ENCODE measurements at places on chromosomes 6 and 20.

DNA sequence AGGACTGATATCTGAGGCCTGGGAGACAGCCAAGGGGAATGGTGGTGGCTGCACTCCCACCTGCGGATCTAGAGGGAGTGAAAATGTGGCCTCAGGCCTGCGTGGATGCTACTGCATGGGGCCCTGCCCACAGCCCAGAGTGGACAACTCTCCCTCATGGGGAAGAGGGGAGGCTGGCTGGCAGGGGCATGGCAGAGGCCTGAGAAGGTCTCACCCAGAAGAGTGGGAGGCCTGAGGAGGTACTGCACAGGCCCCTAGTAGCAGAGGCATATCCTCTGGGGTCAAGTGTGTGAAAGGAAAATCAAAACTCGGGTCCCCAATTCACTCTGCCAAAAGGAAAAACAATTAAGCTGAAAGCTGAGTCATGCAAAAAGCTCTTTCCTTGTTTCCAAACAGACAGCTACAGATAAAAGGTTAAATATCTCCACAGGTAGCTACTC, 158.2 kb downstream of the AKAP7 start:
- DNase-seq, result no peak

GRCh38 chr6:85464260-85464644, 14.4 kb downstream of the NT5E start:
- no peak for DNase-seq

GRCh38 chr6:79494841-79495240, 42.4 kb downstream of the LCA5 start:
- no peak for DNase-seq

- DNase-seq, result no peak
These were observed 253.8 kb upstream of the PRDM1 start for GRCh38 chr6:105832313-105832761.

- no peak for DNase-seq
These were observed 873.7 kb downstream of the KIF16B start for GRCh38 chr20:15699431-15700146.

- DNase-seq, result no peak
These were observed 423 bp downstream of the KLHDC3 start for GRCh38 chr6:43014434-43014909.

- no peak for DNase-seq
These were observed 59.6 kb downstream of the RAB44 start for GRCh38 chr6:36757206-36757605.

DNA sequence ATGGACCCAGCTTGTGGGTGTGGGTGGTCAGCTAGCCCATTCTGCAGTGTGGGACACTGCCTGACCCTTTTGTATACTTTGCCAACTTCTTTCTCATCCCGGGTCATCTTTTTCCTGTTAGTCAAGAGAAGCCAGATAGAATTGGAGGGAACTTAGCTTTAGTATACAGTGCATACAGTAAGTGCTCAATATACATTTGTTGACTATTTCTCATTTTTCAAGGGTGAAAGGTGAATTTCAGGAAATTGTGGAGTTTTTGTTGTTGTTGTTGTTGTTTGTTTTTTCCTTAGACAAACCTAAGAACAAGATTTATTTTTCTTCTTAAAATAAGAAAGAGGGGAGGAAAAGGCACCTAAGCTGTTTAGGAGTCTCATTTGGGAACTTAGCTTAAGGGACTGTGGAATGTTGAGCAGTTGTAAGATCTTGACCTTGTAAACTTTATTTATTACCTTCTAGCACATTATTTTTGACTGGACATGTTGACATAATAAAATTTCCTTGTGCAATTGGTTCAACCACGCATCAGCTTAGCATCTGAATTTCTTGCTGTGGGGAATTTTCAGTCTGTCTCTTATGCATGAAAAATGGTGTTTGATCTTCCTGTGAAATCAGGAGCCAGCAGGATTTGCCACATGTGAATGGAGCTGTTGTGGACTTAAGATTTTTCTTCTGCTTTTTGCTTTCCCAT, 113.6 kb downstream of the ARID1B start:
- DNase-seq, result no peak

DNA sequence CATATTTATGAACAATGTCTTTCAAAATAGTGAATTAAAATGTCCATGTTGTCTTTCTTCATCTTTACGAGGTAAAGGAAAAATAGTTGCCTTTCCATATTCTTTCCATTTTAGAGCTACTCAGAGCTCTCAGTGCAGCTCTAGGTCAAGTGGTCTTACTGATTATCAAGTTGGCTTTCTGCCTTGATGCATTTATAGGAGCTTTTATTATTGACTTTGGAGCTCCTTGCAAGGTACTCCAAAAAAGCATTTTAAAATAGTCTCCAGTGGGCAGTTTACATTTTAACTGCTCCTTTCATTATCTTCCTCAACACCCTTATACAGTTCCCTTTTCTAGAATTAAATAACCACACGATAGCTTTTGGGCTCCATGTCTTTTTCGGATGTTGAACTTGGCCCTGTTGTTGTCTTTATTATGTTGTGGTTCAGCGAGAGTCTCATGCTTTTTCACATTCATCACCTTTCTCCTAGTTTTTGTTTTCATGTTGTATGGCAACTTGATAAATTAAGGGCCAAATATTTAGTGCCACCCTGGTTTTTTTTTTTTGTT, 122.9 kb downstream of the CLIC5 start:
- no peak for DNase-seq

GRCh38 chr6:69888482-69889233, 22.3 kb downstream of the COL19A1 start:
- no peak for DNase-seq

DNA sequence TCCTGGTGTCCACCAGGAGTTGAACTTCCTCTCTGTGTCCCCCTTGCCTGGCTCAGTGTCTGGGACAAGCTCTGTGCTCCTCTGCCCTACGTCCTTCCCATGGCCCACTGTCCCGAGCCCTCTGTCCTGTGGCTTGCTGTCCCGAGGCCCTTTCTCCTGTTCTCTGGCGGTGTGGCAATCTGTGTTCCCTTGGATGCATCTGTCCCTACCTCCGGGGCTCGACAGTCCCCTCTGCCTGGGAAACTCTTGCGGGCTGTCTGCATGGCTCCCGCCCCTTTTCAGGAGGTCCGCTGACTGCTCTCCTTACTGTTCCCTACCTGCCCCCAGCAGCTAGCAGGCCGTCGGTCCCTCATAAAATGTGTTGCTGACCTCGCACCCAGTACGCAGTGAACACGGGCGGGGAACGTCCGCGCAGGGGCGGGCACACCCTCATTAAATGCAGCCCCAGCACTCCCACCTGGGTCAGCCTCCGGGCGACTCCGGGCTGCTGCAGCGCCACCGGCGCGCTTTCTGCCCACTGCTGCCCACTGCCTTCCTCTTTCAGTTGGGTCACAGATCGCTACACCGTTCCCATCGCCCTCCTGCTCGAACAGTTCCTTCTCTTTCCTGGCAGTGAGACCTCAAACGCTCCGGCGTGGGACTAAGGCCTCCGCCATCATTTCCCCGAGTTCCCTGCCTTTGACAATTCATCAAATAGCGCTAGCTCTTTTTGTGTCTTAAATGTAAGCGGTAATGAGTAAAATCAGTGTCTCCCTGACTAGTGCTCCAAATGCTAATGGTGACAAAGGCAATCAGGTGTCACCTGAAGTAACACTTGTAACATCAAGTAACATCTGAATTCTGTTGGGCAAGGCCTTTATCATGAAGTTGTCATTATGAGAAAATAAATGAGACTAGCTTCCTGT, 60.5 kb downstream of the RSPH3 start:
- DNase-seq, result no peak

DNA sequence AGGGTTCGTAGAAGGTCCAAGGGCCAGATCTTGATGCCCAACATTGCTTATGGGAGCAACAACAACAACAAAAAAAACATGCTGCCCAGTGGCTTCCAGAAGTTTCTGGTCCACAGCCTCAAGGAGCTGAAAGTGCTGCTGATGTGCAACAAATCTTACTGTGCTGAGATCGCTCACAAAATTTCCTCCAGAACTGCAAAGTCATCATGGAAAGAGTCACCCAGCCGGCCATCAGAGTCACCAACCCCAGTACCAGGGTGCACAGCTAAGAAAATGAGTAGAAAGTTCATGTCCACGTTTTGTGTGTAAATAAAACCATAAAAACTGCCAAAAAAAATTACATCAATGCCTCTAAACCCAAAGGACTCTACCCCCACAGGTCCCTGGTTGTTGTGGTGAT, 3.8 kb downstream of the HLA-DPB1 start:
- no peak for DNase-seq

GRCh38 chr6:82690283-82690682, 326.7 kb downstream of the TPBG start:
- no peak for DNase-seq

GRCh38 chr6:126905917-126906316, 212.6 kb upstream of the RSPO3 start:
- no peak for DNase-seq

DNA sequence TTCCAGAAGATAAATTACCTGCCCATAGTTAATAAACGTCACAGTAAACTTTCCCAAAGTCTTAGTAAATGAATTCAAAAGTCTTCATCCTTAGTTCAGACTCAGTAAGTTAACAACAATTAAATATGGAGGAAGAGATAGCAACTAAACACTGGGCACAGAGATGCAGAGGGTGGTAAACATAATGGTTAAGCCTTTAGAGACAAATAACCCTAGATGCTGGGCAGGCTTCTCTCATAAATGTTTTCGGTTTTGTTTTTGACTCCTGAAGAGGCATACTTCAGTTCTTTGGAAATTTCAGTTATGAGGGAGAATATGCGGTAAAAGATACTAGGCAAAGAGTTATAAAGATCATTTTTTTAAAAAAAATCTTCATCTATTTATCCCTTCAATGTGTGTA, 369.8 kb downstream of the FRK start:
- DNase-seq, result no peak

DNA sequence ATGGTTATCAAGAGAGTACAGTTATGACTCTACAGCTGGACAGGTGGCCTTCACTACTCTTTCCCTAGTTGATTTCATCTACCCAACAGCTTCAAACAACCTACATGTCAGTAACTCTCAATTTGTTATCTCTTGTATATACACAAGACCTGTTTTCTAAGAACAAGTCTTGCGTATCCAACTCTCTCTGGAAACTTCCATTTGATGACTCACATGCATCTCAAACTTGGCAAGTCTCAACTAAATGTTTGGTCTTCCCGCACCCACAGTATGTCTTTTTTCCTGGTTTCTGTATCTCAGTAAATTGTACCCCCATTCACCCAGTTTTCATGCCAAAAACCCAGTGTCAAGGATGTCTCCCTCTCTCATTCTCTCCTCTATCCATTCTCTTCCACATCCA, 97.7 kb downstream of the BTBD9 start:
- DNase-seq, result no peak

DNA sequence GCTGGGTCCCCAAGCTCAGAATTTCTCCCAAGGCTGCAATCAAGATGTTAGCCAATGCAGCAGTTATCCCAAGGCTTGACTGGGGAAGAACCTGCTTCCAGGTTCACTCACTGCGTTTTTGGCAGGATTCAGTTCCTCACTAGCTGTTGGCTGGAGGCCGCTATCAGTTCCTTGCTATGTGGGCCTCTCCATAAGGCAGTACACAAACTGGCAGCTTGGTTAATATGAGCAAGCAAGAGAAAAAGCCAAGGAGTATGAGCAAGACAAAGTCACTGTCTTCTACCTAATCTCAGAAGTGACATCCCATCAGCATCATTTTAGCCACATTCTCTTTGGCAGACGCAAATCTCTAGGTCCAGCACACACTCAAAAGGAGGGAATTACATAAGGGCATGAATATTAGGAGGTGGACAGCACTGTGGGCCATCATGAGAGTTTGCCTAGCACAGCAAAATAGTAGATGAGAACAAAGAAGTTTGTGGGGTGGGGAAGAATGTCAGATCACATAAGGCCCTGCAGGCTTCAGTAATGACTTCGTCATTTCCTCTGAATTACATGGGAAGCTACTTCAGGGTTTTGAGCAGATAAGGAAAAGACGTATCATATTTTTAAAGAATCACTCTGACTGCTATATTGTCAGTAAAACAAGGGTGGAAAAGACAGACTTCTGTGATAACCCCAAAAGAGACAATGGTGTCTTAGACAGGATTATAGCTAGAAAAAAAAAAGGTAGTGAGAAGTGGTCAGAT, 25.5 kb downstream of the LMBRD1 start:
- DNase-seq, result no peak

DNA sequence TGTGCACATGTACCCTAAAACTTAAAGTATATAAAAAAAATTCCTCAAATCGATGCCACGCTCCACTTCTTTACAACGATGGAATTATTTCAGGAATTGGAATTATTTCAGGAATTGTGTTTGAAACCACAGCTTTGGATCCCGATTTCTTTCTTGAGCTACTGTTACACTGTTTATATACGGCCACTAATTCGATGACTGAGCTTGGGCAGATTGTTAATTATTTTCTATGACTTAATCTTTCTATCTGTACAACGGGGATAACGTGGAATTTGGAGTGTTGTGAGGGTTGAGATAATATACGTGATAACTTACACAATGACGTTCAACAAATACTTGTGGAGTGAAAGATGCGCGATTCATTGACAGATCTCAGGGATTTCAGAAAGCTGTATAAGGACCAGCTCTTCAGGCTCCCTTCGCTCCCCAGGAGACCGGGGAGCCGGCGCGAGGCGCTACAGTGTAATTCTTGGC, 171.3 kb downstream of the SLC16A10 start:
- DNase-seq, result no peak

- DNase-seq, result no peak
These were observed 25.7 kb downstream of the PIGU start for GRCh38 chr20:34651200-34651599.

GRCh38 chr20:20019123-20019522, 2.0 kb downstream of the NAA20 start:
- DNase-seq, result no peak

DNA sequence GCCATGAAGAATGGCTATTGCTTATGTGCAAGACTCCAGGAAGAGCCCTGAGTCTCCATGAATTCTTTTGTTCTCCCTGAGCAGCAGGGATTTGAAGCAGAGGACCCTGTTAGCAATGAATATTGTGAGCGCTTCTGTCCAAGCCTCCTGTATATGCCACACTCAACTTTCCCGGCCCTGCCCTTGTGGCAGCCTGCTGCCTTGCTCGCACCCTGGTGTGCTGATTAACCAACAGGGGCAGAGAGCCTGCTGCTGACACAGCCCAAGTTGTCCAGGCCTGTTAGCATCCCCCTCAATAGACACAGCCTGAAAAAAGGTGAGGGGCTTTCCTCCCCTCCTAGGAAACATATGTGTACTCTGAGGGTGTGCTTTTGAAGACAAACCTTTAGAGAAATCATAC, 131.4 kb downstream of the BMP2 start:
- DNase-seq, result no peak

- DNase-seq, result peak; percentile 24
These were observed 86.4 kb upstream of the CLDN20 start for GRCh38 chr6:155177363-155177961.

DNA sequence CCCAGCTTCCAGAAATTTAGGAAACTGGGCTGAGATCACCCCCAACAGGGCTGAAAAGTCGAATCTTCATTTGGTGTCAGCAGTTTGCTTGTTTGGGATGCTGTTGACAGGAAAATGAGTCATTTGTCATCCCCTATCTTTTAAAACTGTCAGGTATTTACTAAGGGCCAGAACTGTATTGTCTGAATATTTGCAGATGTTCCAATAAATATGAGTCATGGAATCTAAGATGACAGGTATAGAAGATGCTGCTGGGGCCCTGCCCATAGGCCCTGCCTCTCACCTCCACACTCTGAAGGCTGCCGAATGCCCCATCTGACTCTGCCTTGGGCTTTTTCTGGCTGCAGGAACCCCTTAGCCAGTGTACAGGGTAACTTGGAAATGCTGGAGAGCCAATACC, 3.9 kb downstream of the ETV7 start:
- DNase-seq, result no peak

Measured in NCI-H1930 (cell line).